Forelimb muscle (tissue), 1 donor: ENCODE measurements at places on chromosomes 4 and X. TPM values are rescaled to one million over a fixed set of nuclear protein-coding genes. Genes with fewer than 3 reads are reported as not detected.

ASB5 gene
- polyA plus RNA-seq, result 133 TPM

UNC5C gene
- 0.46 TPM for polyA plus RNA-seq

KLHL13 gene
- 56.6 TPM for polyA plus RNA-seq

KLHL4 gene
- polyA plus RNA-seq, result 11.6 TPM

CXorf51A gene
- not detected for polyA plus RNA-seq

AFM gene
- not detected for polyA plus RNA-seq

TCP11X2 gene
- polyA plus RNA-seq, result not detected

TBX22 gene
- polyA plus RNA-seq, result 0.09 TPM

SNX25 gene
- 7.6 TPM for polyA plus RNA-seq

OTUD4 gene
- 80.3 TPM for polyA plus RNA-seq

WNK3 gene
- polyA plus RNA-seq, result 2.1 TPM

XKRX gene
- 0.05 TPM for polyA plus RNA-seq
